ENCODE measurements at places on chromosomes 13 and 19.

GRCh38 chr13:45799451-45799850, 52.1 kb downstream of the SIAH3 start:
- no peak for DNase-seq

DNA sequence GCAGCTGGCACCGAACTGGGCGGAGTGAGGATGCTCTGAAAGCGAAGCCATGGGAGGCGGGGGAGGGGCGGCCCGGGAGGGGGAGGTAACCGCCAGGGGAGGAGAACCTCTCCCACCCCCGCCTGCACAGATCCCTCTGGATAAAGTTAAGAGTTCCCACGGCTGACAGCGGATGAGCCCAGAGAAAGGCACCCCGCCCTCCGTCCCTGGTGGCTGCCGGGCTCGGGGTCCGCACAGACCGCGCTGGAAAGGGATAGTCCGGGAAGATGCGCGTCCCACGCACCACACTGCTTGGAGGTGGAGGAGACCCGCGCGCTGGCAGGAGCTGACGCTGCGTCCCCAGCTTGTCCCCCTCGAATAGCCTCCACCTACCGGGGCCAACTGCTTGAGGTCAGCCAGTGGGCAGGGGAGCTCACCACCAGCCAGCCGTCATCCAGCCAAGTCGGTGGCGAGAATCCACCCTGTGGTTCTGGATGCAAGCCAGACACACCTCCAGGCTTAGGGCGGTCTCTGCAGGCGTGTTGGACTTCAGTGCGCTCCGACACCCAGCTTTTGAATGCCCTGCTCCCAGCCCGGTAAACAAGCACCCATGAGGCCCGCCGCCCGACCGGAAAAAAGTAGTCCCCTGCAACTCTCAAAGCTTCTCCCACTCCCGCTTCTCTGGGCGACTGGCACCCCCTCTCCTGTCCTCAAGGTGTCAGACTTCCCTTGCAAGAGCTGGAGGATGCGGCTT, at the start of gene TRPC4:
TRPC4 (minus strand) TSS at position 17 of the 733 bp plus-strand sequence. CDS start 86,439 bp downstream, outside the sequence.
- DNase-seq: no peak

DNA sequence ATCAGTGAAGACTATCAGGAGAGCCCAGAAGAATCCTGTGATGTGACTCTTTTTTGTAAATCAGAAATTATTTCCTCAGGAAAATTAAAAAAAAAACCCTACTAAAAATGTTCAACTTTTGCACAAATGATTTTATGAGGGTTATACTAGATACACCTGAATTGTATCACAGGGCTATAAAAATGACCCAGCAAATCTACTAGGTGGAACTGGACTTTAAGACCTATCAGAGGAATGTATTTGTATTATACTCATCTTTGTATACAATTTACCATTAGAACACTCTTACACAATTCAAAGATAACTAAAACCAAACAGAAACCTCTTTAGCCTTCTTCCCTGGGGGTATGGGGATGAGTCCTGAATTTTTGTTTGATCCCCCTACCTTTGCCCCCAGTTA, 7.2 kb downstream of the FBXL3 start:
- DNase-seq: no peak

- no peak for DNase-seq
These were observed 5.1 kb upstream of the DHDH start for GRCh38 chr19:48928164-48929025.

- no peak for DNase-seq
These were observed 5.0 kb downstream of the KLK4 start for GRCh38 chr19:50906217-50906616.

GRCh38 chr13:110258876-110259631, 47.9 kb downstream of the COL4A1 start:
- no peak for DNase-seq

GRCh38 chr19:49637821-49638738, 1.9 kb downstream of the RRAS start:
- DNase-seq: no peak

DNA sequence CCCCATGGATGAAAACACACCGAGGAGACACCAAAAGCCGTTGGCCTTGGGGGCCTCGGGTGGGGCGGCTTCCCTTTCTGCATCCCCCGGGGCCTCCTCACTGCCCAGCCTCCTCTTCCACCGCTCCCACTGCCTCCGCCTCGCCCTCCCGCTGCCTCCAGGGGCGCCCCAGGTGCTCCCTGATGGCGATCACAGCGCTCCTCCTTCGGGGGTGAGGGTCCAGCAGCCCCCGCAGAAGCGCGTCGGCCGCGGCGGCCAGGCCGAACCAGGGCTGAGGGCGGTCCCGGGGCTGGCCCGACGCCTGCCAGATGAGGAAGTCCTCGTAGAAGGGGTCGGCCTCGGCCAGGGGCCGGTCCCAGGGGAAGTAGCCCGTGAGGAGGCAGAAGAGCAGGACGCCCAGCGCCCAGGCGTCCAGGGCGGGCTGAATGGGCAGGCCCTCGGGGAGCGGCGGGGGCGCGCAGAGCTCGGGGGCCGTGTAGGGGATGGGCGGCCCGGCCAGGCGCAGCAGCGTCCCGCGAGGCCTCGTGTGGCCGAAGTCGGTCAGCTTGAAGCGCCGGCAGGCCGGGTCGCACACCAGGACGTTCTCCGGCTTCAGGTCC, 7.2 kb downstream of the SBK2 start:
- no peak for DNase-seq

DNA sequence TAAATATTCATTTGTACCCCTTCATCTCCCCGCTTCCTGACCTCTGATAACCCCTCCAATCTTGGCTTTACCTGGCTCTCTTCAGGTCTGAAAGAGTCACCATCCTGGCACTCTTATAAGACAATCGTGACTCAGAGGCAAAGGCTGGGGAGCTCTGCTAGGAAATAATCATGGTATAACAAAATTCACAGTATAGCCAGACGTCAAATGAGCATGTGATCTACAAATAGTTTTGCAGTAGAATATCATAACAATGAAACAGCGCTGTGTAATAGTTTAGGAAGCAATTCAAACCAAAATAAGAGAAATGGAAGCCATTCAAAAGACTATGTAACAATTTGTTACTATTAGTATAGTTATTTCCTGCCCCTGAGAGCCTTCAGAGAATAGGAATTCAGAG, 34.2 kb downstream of the RXFP2 start:
- no peak for DNase-seq
